ENCODE measurements at places on chromosomes 2 and 18.

DNA sequence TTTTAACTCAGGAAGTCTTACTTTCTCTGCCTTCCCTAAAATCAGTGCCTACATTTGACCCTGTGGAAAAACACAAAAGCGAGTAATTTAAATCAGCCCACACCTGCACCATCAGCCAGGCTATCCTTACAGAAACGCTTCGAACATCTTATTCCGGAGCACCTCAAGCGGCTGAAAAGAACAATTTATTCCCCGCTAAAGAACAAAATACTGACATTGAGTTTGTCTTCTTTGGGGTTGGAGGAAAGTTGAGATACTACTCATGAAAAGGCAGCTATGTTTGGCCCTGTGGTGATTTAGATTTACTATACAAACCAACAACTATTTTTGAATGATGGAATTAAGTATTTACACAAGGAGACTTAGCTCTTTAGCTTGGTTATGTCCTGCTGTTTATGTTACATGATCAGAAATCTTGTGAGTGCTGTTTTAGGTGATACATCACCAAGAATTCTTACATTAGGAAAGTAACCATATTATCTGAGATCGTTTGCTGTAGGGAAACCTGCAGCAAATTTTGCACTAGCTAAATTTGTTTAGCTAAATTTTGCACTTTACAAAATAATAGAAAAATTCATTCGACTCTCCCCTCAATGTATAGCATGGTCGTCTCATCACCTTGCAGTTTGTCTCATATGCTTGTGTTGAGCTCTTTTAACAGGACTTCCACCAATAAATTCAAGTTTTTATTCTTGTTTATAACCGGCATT, 158.8 kb upstream of the SIX2 start:
- no peak for DNase-seq

GRCh38 chr2:26346454-26347053, at the start of gene ADGRF3:
TSS of gene ADGRF3 (minus strand) at chr2:26346789. CDS start at chr2:26346234, 555 bp downstream.
- DNase-seq: peak; percentile 60

- peak; percentile 23 for DNase-seq
Measured at GRCh38 chr2:21422050-21422449, 298.3 kb downstream of the TDRD15 start.

DNA sequence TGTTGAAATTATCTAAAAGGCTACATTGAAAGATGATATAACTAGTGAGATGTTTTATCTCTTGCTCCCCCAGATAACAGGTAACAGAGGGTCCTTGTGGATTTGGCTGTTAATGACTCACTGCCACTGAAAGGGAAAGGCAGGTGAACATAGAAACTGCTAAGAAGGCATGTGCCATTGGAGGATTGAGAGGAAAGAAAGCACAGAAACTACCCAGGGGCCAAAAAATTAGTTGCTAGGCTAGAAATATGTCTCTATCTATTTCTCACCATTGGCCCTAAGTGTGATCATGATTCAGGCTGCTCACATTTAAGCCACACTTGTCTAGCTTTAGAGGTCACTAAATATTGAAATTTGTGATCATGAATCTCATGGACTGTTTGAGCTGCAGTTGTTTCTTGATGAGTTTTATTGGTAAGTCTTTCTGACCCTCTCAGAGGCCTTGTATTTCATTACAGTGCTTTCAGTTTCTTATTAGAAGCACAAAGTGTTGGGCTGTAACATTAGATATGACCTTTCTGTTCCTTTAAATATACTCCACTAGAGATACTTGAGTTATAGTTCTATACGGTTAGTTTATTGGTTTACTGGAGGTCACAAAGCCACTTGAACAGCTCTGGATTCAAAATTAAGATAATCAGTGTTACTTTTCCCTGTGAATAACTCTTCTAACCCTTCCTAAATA, 26.2 kb downstream of the NAB1 start:
- no peak for DNase-seq

DNA sequence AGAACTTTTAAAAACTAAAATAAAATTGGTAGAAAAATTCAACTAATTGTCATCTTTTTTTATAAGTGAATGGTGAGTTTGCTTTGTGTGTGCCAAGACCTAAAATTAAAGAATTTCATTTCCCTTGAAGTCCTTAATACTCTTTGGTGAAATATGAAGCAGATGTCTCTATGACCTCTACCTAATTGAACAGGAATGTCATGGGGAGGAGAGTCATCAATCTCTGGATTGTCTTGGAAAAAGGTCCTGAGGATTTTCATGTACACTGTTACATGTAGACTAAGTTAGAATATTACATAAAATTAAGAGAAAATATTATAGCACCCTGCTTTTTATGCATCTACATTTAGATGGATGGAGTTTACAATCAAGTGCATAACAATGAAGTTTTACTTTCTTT, 177.9 kb upstream of the LRP1B start:
- DNase-seq: no peak

- no peak for DNase-seq
Measured at GRCh38 chr2:203803053-203803429, 64.5 kb upstream of the CTLA4 start.

GRCh38 chr18:37537868-37538525, 27.6 kb downstream of the CELF4 start:
- peak; percentile 40 for DNase-seq

GRCh38 chr2:128358941-128359731, 40.5 kb upstream of the HS6ST1 start:
- DNase-seq: no peak

- no peak for DNase-seq
Measured at GRCh38 chr18:38450876-38451275, 885.3 kb upstream of the CELF4 start.

DNA sequence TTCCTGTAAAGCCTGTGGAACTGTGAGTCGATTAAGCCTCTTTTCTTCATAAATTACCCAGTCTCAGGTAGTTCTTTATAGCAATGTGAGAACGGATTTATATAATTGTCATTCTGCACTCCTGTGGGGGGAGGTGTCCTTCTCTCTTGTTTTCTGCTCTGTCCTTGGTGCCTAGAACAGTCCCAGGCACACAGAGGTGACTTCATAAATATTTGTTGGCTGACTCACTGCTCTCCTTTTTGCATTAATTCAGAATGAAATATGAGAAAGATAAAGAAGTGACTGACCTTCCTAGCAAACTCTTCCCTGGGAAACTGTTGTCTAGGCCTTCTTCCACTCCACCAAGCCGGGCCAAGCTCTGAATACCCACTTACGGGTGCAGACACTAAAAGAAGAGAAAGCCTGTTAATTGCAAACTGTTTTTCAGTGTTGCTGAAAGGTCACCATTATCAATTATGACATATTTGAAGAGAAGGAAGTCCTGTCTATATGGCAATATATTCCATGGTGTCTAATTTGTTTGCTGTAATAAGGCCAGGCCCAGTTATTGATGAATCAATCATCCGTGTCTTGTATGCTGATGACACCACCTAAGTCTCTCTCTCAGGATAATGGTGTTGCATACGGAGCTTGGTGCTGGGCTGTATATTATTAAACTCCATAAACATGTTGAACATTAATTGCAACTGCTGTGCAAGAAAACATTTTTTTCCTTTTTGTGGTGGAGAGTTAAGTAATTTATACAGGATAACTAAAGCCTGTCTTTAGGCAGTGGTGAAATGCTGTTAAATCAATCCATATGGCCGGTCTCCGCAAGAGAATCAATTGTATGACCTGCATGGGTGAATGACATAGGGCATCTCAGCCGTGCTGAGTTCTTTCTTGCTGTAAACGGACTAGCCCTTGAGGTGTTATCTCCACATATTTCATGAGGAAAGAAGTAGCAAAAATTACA, 567.5 kb downstream of the SLC4A3 start:
- DNase-seq: no peak

All from A172 (cell line).